ENCODE measurements at places on chromosomes 6 and 20.

GRCh38 chr6:170180671-170181337, 110.1 kb downstream of the DLL1 start:
- DNase-seq, result no peak

DNA sequence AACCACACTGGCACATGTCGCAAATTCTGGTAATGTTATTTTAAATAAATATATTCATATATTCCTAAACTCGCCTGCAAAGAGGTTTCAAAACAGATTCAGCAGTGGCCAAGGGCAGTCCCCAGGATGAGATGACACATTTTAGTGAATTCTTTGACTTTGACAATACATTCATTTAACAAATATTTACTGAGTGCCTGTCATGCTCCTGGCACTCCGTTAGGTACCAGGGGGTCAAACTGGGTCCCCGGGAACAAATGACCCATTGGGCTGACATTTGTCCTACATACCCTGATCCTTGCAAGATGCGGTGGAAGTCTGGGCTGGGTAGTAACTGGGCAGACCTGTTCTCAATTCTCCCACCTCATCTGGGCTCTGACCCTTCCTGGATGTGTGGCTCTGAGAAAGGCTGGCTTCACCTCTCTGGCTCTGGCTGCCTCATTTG, 74.9 kb downstream of the FYN start:
- DNase-seq, result no peak

- no peak for DNase-seq
Measured at GRCh38 chr6:129498541-129498940, 211.4 kb downstream of the ARHGAP18 start.

- no peak for DNase-seq
Measured at GRCh38 chr6:160347259-160348222, 637 bp upstream of the SLC22A3 start.

GRCh38 chr20:25079171-25079570, 2.8 kb downstream of the VSX1 start:
- DNase-seq, result no peak

DNA sequence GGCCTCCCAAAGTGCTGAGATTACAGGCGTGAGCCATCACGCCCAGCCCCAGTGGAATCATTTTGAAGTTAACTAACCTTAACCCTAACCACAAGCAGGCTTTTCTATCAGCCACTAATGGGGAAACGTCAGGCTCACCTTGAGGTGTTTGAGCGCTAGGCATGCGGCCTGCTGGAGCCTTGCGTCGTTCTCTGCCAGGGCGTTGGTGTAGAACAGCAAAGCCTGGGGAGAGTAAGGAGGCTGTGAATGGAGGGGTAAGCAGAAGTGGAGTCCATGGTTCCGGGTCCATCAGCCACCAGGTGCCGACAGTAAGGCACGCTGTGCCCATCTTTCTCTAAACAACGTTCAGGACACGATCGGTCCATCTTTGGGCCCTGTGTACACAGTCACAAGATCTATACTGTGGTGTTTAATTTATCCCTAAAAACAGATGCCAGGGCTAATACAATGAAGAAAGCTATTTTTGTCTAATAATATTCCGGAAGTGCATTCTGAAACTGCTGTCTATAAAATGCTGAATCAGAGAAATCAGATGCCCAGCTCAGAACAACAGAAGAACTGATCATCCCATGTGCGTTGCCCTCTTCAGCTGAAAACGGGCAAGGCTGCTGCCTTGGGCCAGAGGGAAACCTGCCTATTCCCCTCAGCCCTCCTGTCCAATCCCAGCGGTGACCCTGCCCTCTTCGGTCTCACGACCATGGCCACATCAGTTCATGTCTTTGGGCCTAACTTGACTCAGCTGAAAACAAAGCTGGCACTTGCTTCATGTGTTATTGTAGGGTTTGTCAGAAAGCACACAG, 79.6 kb downstream of the PTPN1 start:
- no peak for DNase-seq

Data from kidney epithelial cell (primary cell).